ENCODE measurements at places on chromosomes 11 and 22.
A peak's percentile ranks its signal among the peaks of the same experiment; 100 is the strongest.

GRCh38 chr11:204587-205109 is 2.6 kb downstream of the BET1L start:
- DNase-seq: no peak

DNA sequence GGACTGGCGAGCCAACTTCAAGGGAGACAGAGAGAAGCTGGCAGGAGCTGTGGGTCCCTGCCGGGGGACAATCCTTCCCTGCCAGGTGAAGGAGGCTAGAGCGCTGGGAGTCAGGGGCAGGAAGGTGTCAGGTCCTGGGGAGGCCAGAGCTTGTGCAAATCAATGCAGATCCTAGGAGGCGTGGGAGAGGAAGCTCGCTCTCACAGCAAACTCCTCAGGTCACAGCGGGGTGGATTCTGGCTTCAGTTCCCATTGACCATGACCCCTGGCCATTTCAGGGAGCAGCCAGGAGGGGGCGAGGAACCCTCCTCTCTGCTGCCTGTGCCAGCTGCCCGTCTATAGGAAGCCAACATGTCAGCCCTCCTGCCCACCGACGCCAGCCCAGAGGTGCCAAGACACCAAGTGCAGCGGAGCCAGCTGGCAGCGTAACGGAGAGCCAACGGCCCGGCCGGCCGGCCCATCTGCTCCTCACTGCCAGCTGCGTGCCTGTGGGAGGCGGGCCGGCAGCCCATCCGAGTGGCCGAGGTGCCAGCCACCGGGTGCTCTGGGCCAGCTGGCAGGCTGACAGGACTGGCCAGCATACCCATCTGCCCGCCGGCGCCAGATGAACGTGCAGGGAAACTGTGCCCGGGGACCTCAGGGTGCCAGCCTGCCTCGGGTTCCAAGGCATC is 374.8 kb downstream of the MIAT start:
- DNase-seq: no peak

- no peak for DNase-seq
These were observed 1.4 kb downstream of the CDKN1C start for GRCh38 chr11:2883979-2884815.

DNA sequence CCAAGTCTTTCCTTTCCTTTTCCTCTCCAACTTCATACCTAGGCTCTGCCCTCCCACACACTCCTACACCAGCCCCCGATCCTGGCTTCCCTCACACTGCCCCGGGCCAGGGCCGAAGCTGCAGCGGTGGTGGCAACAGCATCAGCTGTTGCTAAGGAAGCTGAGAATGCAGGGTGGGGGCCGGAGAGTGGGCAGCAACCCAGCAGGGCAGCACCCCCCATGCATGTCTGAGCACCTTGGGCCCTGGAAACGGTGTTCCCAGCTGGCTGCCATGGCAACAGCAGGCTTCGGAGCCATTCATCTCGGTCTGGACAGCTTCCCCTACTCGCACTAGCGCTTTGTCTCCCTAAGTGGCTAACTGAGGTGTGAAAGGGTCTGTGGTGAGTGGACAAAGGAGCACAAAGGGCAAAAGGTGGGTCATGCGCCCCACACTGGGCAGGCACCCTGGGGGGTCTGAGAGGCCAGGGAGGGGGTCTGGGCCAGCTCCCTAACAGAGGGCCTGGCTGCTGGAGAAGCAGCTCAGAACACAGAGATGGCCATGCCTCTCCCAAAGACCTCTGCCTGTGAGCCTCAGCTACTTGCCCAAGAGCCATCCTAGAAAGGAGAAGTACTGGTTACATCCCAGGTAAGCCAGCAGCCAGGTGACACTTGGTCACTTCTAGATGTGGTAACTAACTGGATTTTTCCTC is 42.1 kb upstream of the JAM3 start:
- no peak for DNase-seq

DNA sequence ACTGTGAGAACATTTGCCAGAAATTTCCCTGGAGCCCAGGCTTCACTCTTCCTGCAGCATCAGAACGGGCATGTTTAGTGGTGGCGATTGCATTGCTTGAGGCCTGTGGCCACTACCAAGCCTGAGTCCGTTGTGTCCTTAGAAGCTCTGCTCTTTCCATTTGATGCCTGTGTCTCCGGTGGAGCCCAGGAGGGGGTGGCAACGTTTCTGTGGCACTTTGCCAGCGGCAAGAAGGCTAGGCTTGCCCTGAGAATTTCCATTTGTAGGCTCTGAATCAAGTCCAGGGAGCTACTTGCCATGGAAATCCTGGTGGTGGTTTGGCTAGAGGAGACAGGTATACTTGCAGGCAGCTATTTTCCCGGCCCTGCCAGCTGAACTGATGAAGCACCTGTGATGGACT is 47.1 kb downstream of the ADAMTS8 start:
- DNase-seq: no peak

- DNase-seq: peak; percentile 23
These were observed at the start of gene LRRC4C for GRCh38 chr11:41459465-41460401. LRRC4C (minus strand) TSS chr11:41459652.

- DNase-seq: peak; percentile 99
These were observed 82.0 kb downstream of the SLC1A2 start for GRCh38 chr11:35337136-35337913.

DNA sequence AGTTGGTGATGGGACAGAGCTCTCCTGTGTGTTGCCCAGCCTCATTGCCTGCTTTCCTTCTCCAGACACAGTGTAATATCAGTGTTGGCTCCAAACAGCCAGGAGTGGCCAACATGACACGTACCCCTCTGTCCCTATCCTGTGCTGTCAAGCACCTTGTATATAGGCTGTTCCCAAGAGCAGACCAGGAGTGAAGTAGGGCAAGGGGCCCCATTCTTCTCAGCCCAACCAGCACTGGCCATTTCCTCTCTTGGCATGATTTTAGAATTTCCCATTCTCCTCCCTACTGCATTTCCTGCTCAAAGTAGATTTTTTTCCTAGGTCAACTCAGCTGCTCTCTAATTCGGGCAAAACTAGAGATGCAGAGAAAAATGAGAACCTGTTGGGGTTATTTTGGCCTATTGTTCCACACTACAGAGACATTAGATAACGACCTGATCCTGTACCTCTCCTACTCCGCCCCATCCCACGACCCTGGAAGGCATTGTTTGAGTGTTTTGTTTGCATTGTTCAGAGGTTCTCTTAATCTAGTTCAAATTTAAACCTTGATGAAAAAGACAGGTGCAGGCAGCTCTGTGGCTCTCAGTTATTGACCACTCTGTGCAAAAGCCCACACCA is 95.6 kb downstream of the RASSF10 start:
- no peak for DNase-seq

DNA sequence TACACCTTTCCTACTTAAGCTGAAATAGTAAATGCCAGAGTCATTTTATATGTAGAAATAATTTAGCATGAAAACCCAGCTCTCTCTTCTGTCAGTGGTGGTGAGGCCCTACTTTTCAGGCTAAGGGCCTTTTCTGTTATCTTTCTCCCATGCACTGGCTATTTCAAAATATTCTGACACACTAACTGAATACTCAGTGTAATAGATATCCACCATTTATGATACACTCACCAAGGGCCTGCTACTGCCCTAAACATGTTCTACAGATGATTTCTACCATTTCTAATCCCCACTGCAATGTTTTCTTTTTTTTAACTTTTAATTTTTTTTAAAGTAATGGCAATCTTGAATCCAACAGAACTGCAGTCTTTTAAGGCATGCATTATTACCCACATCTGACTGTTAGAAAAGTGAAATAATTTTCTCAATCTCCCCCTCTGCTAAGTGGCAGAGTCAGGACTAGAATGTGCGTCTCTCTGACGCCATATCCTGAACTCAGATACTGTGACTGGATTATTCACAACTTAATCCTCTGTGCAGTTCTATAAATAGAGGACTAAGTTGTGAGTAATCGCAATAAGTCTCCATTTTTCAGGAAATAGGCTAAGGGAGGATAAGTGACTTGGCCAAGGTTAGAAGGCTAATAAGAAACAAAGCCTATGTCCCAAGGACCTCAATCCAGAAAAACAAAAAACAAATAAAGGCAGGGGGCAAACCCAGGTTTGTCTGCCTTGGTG is 44.0 kb downstream of the GRAMD1B start:
- DNase-seq: peak; percentile 91

Data from fibroblast of upper back skin (primary cell).